CD4-positive, alpha-beta T cell treated with Interleukin-15 for 4 hours (primary cell): ENCODE measurements at places on chromosomes 4 and X.

GRCh38 chr4:98430708-98431403, 169.7 kb downstream of the RAP1GDS1 start:
- DNase-seq = no peak

DNA sequence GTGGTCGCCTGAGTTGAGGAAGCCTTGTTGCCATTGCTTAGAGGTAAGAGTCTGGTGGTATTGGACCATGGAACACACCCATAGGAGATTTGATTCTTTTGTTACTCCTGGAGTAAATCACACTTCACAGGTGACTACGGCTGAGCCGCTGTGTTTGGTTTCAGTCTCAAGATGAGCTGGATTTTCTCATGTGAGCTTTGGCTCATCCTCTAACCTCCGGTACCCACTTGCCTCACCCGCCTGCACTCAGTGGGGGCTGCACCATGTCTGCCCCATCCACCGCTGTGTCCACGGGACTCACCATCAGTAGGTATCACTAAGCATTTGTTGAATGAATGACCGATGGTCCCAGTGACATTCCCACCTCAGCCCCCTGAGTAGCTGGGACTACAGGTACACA, 52.7 kb downstream of the HTT-AS start:
- no peak for DNase-seq

GRCh38 chr4:18227880-18228279, 206.3 kb upstream of the LCORL start:
- DNase-seq = no peak

DNA sequence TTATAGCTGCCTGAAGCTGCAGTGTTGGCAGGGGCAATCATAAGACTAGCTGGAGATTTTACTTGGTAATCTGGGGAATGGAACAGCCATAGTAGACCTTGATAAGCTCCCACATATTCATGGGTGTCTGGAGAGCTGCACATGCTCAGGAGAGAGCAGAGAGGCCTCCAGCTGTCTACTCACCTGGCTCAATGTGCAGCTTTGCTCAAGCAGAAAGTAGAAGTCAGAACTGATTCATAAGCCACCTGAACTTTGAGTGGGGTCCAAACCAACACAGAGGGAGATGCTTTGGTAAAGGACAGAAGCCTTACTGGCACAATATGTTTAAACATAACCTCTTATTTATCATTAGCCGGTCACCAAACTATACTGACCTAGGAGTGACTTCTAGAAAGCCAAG, 54.4 kb downstream of the KDM6A start:
- DNase-seq = no peak

GRCh38 chr4:89894649-89895550, at the start of gene MMRN1:
MMRN1 (plus strand) TSS chr4:89894854; CDS start chr4:89894972, 118 bp downstream.
- peak; percentile 12 for DNase-seq

- no peak for DNase-seq
These were observed 340.9 kb downstream of the DHRSX start for GRCh38 chrX:2159861-2160260.

GRCh38 chr4:177064729-177065394, 244.8 kb upstream of the NEIL3 start:
- no peak for DNase-seq

DNA sequence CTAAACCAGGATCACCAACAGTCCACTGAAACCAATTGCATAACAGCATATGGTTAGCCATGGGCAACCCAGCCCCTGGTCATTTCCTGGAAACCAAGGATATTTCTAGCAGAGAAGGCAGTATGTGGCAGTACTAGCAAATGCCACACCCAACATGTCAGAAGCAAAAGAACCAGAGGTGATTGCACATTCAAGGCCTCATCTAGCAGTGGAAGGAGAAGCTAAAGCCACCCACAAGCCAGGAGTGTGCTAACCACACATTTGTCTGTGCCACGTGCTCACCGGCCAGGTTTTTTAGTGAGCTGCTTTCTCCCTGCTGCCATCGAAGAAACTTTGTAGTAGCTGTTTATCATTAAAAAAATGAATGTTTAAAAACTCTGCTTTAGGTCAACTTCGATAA, 42.0 kb downstream of the TEC start:
- no peak for DNase-seq

DNA sequence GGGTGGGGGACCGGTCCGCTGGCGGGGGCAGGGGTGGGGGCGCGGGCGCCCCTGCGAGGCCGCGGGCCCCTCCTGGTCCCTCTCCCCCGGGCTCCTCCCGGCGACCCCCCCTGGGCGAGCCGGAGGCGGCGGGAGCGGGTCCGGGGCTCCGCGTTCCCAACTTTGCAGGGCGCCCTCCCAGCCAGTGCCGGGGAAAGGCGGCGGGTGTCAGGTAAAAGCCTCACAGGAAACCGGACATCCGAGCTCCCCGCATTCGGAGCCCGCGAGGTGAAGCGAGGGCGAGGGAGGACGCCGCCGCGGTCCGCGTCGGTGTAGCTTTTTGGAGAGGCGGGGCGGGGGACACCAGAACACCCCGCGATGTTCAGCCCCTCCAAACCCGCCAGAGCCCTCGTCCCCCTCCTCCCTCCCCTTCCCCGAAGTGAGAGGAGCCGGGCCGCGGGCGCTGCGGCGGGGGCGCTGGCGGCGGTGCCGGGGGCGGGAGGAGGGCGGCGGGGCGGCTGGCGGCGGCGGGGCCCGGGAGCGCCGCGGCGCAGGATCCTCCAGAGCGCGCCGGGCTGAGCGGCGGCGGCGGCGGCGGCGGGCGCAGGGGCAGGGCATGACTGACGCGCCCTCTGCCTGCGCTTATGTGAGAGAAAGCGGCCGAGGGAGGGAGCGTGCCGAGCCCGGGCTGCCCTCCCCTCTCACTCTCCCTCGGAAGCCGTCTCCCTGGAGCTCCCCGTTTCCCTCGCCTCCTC, at the start of gene VEGFC:
Gene VEGFC (minus strand): TSS at position 597 of the 734 bp plus-strand sequence. CDS start 611 bp downstream, outside the sequence.
- DNase-seq = no peak

DNA sequence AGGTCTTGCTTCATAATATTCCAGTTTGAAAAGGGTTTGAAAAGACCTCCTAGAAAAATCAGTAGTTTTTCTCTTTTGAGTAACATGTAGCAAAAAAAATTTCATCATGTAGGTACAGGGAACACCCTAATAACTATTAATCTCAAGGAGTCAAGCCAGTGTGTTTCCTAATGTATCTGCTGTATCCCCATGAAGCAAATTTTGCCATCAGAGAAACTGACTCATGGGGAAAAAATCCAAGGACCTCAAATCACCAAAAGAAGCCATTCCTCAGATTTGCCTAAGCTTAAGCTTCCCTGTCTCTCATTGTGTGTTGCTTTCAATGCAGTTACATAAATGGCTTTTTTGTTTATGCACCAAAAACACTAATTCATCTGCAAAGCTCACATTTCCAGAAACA, 29.7 kb downstream of the F9 start:
- DNase-seq = no peak

- DNase-seq = no peak
These were observed 188.8 kb downstream of the CRLF2 start for GRCh38 chrX:1023676-1024075.

DNA sequence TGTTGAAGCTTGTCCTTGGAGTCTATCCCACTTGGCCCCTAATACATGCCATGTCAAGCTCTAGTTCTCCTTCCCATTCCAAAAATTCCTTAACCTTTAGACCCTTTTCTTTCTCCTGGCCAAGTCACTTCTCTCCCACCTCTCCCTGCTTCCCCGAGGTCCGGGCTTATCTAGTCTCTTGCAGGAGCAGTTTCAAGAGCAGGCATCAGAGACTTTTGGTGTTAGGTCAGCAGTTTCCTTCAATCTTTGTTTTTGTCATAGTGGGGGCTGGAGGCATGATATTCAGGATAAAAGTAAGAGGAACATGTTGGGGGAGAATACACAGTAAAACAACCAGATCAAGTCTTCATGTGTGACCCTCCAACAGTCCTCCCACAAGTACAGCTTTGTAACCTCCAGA, 11.5 kb upstream of the IDS start:
- DNase-seq = no peak

GRCh38 chr4:16544251-16544721, 318.0 kb upstream of the TAPT1 start:
- no peak for DNase-seq

GRCh38 chrX:123081776-123082175, 102.3 kb upstream of the GRIA3 start:
- no peak for DNase-seq

DNA sequence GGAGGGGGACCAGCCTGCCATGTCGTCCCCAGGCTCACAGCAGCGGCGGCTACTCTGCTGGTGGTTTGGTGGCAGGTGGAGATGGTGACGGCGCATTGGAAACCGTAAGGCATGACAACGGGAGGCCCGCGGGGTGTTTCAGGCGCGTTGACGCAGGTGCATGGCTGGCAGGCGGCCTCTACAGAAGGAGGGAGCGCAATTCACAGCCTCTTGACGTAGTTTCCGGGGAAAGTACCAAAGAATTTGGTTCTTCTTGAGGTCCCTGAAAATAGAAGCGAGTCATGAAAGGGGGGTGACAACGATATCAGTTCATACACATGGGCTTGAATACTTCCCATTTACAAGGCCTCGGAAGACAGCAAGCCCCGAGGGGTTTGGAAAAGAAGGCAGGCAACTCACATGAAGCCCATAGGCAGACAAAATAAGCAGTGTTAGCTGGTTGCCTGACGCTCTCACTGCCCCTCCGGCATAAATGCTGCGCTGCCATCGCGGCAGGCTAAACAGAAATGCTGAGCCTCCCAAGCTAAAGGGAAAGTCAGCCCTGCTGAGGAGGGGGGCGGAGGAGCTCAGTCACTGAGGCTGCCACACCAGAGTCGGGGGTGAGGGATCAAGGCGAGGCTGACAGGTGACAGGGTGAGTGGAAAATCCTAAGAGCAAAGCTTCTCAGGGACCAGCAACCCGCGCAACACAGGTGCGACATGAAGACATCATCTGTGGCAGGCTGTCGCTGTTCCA, 52.3 kb upstream of the PDLIM3 start:
- peak; percentile 5 for DNase-seq

- no peak for DNase-seq
These were observed 55.9 kb downstream of the EIF4E start for GRCh38 chr4:98873059-98873458.

GRCh38 chr4:87901422-87901992, 68.7 kb downstream of the MEPE start:
- DNase-seq = no peak

DNA sequence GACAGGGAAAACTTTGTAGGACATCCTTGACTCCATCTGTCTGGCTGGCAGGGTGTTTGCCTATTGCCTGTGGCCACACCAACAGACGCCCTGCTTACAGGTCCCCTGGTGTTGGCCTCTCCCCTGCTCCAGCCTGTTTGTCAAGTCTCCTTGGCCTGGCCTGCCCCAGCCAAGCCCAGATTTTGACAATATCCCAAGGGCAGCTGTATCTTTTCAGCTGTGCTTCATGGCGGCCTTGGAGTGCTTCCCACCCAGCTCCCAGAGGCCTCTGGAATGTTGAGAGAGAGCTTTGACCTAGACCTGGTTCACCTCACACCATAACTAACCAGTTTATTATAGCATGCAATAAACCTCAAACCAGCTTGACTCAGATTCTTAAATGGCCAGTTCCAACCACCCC, 204.0 kb upstream of the NHS start:
- no peak for DNase-seq

GRCh38 chr4:46986922-46987638, 6.3 kb downstream of the GABRA4 start:
- no peak for DNase-seq

DNA sequence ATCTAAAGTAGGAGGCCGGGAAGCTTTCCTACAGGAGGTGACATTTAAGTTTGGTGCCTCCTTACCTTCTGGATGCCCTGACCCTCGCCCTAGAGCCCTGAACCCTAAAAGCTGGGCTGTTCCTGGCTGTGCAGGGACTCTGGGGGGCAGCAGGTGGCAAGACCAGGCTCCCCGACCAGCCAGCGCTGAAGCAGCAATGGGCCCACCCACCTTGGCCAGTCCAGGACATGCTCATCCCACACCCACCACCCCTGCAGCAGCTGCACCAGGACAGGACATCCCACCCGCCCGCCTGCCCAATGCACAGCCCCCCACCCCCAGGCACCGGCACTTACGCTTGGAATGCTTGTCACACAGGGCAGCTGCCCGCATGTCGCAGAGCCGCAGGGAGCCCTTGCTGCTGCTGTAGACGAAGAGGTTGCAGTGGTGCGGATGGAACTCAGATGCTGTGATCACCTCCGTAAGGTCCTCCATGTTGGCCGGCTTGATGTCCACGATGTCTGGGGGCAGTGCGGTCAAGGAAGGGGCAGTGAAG, 77.9 kb downstream of the WFS1 start:
- DNase-seq = no peak

- DNase-seq = no peak
These were observed 436.2 kb downstream of the KCNIP4 start for GRCh38 chr4:21512353-21512752.

- no peak for DNase-seq
These were observed 33.1 kb downstream of the DLG3 start for GRCh38 chrX:70477734-70478075.

- no peak for DNase-seq
These were observed 17.1 kb downstream of the SMIM14 start for GRCh38 chr4:39621582-39621981.

- peak; percentile 21 for DNase-seq
These were observed 4.7 kb downstream of the HS3ST1 start for GRCh38 chr4:11424000-11424399.

DNA sequence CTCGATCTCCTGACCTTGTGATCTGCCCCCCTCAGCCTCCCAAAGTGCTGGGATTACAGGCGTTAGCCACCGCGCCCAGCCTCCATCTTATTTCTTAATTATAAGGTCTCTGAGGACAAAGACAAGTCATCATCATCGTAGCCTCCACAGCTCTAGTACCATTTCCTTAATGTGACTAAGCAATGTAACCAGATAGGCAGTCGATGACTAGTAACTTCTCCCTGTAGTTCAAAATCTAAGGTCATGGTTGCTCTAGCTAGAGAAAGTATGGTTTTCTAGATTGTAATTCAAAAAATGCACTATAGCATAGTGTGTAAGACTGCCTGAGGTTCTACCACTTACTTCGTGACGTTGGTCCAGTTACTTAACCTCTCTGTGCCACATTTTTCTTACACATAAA, 6.9 kb downstream of the SLC39A8 start:
- DNase-seq = no peak

- no peak for DNase-seq
These were observed 27.5 kb upstream of the LSM6 start for GRCh38 chr4:146148021-146148420.

- DNase-seq = no peak
These were observed 24.0 kb downstream of the GALNT7 start for GRCh38 chr4:173192375-173193162.

- DNase-seq = peak; percentile 12
These were observed 11.1 kb downstream of the MAEA start for GRCh38 chr4:1300466-1301455.

DNA sequence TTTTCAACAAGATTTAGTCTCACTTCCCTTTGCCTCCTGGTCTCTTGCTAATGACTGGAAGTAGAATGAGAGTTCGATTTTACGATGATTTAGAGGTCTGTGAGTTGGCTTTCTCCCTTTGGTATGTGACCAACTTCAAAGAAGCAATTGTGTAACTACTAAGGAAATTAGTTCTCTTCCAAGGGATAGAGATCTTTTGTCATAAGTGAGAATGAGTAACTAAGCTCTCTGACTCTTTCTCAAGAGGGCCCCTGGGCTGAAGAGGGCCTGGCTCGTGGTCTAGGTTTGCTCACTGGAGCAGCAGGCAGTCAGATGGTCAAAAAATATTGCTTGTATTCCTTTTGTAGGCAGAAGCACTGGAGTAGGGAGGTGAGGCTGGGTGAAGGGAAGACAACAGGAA, 176.3 kb downstream of the ENOX2 start:
- DNase-seq = no peak
